ENCODE measurements at places on chromosomes 5 and 9.

DNA sequence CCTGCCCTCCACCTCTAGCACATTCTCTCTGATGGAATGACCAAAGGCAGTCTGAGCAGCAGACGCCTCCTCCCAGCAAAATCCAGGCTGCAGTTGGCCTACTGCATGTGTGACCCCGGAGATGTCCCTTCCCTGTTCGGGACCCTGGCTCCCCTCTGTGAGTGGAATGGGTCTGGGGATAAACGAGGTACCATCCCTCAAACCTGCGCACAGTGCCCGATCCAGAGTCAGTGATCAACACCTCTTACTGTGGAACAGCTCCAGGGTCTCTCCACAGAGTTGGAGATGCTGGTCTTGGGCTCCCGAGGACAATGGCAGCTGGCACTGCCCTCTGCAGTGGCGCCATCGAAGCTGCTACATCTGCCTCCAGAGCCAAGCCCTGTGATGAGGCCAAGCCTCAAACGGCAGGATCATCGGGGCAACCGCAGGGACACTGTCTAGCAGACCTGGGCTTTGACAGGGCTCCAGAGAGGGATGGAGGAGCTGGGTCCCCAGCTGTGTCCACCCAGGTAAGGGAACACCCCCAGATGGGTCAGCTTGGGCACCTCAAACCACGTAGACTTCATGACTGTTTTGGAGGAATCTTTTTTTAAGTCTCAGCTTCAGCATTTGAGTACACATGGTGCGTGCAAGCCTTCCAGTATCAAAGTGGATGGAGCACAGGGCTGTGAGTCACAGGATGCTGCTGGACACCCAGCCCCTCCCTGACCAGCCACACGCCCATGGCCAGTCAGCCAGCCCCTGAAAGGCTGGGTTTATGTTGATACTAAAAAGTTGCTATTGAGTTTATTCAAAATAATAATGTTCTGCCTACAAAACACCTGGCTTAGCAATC is 13.0 kb downstream of the MED10 start:
- no peak for DNase-seq

GRCh38 chr9:136617746-136618579 is 44.8 kb upstream of the EGFL7 start:
- no peak for DNase-seq

- DNase-seq: no peak
These were observed 521.3 kb downstream of the KCTD16 start for GRCh38 chr5:144691936-144692335.

DNA sequence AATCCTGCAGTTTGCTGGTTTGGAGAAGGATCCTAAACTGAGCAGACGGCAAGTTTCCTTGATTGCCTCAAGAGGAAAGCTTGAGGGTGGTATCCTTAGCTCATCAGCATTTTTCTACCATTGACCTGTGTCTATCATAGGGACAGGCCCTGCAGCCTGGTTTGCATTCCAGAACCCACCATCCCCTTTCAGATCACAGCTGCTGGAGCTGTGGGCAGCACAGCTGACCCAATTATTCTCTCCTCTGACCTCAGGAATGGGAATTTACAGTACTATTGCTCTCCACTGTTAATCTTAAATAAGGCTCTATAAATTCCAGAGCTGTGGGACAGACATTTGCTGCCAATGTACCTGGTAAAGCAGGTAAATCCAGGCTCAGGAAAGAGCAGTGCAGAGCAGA is 163.0 kb downstream of the SPOCK1 start:
- no peak for DNase-seq

DNA sequence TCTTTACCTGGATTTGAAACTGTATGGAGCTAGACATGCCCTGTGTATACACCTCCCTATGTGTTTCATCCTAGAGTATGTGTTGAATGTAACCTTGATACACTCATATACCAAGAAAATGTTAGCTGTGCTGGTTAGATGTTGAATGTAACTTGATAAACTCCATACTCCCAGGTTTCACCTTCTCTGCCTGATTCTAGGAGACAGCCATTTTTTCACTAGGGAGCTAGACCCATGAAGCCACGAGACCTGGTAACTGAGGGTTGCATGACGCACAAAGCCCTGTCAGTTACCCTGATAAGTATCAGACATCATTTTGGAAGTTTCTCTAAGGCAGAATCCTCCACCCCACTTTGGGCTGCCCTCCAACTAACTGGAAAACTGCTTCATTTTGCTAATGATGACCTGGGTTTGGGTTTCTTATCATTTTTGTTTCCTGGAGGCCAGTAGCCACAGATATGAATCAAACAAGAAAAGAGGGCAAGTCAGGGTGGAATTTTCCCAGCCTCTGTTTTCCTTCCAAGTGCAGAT is 478.5 kb upstream of the KIF2A start:
- no peak for DNase-seq

DNA sequence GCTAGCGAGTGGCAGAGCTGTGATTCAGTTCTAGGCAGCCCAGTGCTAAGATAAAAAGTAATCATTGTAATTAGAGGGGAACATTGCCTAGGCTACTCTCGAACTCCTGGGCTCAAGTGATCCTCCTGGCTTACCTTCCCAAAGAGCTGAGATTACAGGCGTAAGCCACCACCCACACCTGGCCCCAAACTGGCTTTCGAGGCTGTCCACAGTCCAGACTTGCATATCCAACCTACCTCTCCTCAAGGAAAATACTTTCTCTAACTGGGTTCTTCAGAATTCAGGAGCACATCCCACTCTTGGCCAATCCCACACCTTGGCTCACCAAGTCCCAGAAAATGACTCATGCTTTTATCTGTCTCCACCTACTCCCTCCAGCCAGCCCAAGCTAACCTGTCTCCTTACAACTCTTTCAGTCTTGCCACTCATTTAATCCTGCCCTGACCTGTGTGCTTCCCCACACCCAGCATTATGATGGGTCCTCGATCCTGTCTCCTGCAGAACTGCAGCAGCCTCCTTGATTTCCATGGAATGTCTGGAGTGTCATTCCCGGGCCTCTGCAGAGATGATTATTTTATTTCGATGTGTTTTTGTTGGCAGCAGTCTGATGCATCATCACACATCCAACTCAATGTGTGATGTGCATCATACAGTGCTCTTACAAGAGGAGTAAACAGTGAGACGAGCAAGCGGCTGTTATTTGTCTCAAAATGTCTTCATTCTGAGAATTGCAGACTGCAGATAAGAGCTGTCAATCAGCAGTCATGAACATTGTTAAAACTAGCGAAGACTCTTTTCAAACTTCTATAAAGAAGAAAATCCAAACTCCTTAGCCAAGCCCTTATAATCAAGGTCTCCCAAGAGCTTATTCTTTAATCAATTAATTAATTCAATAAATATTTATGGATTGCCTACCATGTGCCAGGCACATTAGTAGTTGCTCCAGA is 167.3 kb downstream of the SEC61B start:
- no peak for DNase-seq

DNA sequence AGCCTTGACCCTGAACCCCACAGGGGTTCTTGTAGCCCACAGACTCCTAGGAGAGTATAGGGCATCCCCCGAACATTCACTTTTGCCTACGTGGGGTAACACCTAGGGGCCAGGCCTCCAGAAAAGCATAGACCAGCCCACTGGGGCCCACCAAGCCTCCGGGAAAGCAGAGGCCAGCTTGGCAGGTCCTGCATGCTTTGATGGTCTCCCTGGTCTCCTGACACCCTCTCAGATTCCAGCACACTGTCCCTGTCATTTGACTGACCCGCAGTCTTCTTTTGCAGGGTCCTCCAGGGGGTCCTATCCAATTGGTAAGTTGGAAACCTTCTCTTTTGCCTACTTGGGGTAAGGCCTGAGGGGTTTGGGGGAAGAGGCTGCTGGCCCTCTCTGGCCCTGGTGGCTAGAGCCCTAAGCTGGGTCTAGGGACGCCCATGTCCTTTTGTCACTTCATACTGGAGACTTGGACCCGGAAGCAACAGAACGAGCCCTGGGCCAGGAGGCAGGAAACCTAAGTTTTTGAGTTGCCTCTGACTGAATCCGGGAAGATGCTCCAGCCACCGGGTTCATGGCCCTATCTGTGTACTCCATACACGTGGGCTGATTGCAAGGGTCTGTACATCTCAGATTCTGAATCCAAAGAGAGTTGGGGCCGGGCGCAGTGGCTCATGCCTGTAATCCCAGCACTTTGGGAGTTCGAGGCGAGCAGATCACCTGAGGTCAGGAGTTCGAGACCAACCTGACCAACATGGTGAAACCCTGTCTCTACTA is 20.9 kb upstream of the ORM1 start:
- DNase-seq: no peak
